ENCODE measurements at places on chromosomes 12 and 14.

- DNase-seq, result no peak
These were observed 306.1 kb downstream of the FUT8 start for GRCh38 chr14:65718629-65719028.

DNA sequence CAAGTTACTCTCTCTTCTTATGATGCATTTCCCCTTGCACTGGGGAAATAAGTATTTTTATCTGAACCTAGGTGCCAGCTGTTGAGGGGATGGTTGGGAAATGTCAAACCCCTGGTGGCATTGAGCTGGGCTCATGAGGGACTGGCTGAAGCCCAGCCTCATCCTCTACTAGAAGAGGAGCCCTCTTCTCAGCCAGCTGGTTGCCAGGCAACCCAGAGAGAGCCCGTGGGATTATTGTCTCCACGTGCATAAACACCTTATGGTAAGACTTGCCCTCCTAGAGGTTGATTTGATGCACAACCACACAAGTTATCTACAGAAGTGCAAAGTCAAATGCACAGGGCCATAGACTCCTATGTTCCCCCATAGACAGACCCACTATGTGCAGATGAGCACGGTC is 89.8 kb downstream of the WSCD2 start:
- no peak for DNase-seq

- DNase-seq, result peak; percentile 39
These were observed 11.3 kb upstream of the SLC38A2 start for GRCh38 chr12:46383654-46384450.

GRCh38 chr12:49875115-49875720 is 28.5 kb downstream of the FAIM2 start:
- DNase-seq, result no peak
